ENCODE measurements at places on chromosomes 3 and 15.

DNA sequence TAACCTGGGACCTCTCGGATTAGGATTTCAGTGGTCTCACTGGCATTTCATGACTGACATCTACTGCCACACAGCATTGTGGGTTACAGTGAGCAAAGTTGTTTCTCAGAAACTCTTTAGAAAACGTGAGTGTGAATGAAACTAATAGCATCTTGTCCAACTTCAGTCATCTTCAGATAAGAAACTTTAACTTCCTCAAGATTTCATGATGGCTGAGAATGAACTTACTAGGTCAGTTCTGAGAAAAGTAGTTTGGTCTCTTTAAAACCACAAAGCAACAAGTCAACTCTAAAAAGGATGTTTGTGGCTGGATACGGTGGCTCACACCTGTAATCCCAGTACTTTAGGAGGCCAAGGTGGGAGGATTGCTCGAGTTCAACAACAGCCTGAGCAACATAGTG lies 14.2 kb upstream of the HOMER2 start:
- no peak for ATAC-seq

GRCh38 chr15:69798481-69799250 lies 299.1 kb downstream of the TLE3 start:
- no peak for ATAC-seq

- ATAC-seq = no peak
Observed at GRCh38 chr15:77840991-77841775, 208.5 kb upstream of the LINGO1 start.

DNA sequence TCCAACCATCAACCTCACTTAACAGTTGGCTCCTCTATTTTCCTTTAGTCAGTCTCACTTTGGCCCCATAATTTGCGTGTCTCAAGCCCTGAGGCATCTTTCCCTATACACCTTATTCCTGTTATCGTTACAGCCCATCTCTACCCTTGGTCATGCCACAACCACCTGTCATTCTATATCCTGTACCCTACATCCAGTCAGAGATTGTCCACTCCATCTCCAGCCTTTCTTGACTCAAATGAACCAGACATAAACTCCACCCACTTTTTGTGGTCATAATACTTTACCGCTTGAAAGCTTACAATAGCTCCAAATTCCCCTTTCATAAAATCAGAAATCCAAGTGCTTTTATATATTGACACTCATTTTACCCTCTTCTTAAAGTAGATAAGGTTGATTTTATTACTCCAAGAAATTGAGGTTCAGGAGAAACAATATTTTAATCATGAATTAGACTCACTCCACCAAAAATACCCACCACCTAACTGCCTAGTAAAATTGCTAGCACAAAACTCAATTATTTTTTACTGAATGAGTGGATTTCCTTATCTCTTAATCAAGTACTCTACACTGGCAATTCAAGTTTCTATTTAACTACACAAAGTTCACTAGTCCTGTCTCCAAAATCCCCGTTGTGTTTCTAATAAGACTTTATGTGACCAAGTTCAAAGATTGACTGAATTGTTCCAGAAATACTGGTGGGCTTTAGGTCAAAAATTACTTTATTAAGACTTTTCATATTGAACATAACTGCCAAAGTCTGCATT lies 9.1 kb downstream of the CCR4 start:
- peak; percentile 77 for ATAC-seq

DNA sequence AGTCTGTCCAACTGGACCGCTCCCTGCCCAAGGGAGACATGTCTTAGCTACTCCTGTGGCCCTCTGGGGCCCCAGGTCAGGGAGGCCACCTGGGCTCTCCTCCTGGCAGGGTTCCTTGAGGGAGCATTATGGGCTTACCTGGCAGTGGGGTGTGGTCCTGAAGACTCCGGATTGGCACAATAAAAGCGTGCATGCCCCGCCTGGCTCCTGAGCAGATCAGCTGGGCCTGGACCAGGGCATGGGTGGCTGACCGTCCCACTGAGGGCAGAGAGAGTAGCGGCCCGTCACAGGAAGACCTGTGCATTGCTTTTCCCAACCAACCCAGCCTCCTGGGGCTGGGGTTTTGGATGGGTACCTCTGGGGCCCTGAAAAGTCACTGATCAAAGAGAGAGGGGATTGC lies 5.4 kb downstream of the ACOX2 start:
- ATAC-seq = no peak

DNA sequence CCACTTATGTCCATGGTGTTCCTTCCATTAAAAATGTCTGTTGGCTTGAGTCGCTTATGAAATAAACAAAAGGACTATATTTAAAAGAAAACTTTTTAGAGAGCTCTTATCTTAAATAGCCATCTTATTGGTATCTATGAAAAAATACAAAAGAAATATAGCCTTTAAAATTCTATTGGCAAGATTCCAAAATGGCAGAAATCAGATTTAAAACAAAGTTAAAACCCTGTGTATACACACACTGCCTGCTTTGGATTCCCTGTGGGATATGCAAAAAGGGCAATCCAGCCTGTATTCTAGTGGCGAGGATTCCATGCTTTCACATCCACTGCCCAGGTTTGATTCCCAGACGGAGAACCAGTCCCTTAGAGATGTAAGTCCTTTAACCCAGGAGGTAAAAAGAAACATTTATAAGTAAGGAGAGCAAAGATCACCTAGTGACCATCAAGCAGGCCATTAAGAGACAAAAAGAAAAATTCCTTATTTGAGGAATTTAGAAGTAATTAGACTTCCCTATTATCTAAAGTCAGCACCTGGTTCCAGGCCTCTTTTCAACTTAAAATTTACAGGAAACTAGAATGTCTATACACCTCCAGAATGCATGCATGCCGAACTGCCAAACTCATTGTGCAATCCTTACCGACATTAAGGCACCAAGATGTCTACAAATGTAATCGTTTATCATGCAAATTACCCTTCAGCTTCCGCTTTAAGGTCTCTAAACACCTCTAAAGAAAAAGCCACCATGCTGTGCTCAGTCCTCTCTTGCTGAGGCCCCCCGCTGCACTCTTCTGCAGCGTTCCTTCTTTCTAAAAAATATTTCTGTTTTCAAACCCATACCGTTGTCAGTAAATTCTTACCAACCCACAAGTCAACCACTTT lies 69.6 kb upstream of the STRIT1 start:
- ATAC-seq = no peak

DNA sequence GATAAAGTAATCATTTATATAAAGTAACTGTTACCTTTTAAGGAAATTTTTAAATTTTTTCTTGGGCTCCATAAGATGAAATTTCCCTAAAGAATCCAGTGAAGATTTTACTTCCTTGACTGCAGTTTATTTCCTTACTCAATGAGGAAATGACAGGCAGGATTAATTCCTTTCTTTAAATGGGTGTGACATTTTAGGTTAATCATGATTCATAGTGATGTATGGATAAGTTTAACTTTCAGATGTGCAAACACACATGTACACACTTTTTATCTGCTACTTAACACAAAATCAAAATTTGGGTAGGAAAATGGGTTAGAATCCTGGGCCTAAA lies 11.2 kb upstream of the LEO1 start:
- no peak for ATAC-seq

DNA sequence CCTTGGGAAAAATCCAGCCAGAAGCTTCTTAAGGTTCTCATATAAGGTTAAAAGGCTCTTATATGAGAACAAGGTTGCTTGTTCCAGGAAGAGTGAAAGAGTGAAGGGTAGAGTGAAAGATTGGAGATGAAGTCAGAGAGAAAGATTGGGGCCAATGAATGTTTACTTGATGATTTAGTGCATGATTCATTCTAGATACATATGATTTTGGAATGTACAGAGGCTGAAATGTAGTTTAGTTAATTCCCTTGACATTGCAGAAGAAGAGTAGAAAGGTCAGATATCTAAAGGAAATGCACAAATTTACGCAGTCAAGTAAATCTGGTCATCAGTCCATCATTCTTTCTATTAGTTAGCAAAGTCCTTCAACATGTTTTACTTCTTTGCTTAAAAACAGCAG lies 619.8 kb upstream of the ZNF717 start:
- ATAC-seq = no peak

DNA sequence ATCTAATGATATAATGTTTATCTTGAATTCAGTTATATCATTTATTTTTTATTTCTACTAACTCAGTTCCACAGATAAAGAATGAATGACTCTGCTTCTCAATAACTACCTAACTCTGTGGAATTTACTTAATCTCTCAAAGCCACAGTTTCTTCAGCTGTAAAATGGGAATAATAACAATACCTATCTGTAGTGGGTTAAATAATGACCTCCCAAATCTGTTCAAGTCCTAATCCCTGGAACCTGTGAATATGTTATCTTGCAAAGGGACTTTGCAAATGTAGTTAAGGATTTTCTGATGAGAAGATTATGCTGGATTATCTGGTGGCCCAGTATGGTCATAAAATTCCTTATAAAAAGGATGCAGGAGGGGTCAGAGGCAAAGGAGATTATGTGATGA lies 61.7 kb downstream of the THRB start:
- ATAC-seq = no peak

DNA sequence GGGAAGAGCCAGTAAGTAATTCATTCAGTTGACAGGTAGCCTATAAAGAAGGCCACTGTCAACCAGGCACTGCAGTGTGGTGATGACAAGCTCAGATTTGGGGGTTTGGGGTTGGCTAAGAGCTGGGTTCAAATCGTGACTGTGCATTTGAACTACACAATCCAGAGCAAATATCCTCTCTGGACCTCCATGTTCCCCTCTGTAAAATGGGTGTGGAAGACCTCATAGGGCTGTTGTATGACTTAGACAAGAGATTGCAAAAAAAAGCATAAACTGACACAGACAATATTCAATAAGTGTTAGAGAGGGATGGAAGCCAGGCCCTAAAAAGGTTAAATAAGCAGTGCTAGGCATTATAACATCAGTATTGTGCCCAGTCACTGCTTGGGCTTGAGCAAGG lies 59.7 kb upstream of the CTDSPL start:
- ATAC-seq = no peak

GRCh38 chr15:60121845-60122244 lies 117.7 kb downstream of the FOXB1 start:
- peak; percentile 90 for ATAC-seq

DNA sequence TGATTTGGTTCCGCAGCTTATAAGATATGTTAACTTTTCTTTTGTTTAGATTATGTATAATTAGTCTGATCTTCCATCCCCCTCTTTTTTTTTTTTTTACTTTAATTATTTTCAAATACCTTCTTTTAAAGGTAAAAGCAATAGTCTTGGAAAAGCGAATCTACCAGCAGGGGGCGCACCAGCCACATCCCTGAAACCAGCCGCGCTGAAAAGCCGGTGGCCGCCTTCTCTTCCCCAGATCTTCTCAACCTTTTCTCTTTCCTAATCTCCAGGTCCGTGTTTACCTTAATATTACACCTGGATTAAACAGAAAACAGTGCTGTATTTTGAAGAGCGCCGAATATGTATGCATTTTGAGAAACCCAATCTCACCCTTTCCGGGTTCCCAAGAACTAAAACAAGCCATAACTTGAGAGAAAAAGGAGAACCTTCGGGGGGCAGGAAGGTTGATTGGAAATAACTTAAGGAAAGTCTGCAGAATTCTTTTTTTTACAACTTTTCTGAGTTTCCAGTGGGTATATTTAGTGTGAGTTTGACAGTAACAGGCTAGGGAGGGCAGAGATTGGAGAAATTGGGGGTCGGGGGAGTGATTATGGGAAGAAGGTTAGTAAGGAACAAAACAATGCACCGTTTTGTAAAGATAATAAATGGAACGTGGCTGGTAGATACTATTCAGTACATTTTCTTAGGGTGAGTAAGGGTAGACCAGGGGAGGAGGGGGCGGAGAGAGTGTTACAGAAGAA lies 2.0 kb upstream of the SOX2 start:
- ATAC-seq = no peak

All from activated CD4-positive, CD25-positive, alpha-beta regulatory T cell treated with anti-CD3 and anti-CD28 coated beads, Interleukin-2, amount 50 U/mL, for 24 hours (primary cell).